ENCODE measurements at places on chromosomes 7 and 10.

GRCh38 chr10:78910886-78911285 is 157.9 kb upstream of the ZMIZ1 start:
- DNase-seq, result no peak

DNA sequence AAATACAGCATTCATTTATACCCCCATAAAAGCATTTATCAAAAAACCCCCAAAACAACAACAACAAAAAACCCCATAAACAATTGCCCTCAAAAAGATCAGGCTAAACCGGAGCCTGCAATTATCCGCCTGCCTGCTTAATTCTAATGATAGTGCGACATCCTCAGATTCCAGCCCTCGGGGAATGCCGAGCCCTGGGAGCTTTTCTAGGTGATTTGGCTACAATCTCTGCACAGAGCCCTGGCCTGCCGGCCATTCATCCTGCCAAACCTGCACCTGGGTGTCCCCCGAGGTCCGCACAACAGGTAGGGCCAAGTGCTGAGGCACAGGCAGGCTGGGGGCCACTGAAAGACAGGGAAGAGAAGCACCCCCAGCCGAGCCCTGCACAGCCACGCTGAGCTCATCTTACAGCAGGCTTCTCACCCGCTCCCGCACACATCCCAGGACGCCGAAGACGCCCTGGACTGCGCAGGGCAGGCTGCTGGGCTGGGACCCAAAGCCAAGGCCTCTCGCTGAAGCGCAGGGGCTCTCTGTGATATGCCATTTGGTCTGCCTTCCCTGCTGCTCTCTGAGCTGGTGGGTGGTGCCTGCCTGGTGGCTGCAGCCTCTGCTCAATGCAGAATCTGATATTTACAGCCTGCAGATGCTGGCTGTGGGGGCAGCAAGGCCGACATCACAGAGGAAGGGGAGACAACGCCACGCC is 57.5 kb downstream of the CAMK2B start:
- no peak for DNase-seq

- peak; percentile 90 for DNase-seq
Measured at GRCh38 chr10:13787015-13787421, 200.3 kb downstream of the PRPF18 start.

DNA sequence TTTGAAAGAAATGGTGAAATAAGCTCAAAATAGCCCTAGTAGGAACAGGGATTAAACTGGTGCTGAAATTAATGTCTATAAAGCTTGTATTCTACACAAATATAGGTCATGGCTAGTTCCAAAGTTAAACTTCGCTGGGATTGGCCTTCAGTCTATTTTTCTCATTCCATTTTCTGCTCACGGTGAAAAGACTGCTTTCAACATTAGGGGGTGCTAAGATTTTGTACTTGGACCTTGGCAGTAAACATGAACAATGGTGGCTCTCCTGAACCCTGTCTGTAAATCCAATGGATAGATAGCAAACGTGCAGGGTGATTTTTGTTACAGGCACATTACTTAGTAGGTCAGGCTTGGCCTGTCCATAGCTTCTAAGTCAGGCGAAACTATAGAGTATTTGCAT is 36.0 kb upstream of the RSU1 start:
- no peak for DNase-seq

DNA sequence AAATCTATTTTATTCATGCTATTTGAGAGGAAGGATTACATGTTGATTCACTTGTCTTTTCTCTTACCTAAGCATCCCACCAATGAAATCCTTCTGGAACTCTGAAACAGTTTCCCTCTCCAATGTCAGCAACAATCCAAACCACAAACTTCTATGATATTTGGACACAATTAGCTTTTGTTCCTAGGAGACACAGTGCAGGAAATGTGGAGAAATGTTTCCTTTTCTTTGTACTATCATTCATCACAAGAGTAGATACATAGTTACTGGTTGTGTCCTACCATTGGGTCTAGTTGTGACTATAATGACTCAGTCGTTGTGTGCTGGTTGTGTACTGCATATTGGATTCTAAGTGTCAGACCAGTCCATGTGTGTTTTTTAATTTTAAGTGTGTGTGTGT is 156.8 kb upstream of the MAGI2 start:
- DNase-seq, result no peak

DNA sequence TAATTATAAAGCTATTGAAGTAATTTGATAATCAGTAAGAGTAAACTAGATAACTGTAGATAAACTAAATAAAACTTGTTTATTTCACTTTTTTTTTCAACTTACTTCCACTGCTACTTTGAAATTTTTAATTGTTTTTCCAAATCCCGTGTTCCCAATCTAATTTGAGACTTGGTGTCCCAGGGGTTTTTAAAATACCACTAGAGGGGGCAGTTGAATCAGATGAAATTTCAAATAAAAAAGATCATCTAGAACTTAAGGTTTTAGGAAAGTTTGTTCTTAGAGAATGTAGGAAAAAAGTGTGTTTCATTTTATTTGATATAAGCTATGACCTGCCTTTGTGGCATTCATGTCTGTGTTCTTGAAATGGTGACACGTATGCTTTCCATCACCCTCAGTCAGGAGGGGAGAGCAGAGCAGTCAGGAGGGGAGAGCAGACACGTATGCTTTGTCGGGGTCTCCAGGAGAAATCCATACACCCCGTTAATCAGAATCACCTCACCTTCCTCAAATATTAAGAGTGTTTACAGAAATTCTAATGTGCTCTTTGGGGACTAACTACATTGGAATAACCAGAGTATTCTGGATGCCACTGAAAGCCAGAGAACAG is 49.9 kb downstream of the C10orf67 start:
- DNase-seq, result no peak

DNA sequence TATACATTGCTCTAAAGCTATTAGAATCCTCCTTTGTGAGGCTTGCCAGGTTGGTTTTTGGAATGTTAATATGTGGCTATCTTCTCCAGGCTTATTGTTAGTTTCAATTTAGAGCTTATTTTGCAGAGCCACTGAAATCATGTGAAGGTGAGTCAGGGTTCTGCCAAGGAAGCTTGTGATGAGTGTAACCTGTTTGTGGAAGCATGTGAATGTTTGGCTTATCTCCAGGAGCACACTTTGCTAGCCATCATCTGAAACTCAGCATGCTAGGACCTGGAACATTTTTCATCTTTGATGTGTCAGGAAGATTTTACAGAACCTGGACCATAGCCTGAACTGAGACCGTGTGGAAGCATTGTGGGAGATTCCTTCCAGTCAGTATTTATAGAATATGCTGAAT is 197.3 kb downstream of the PPP1R9A start:
- no peak for DNase-seq

DNA sequence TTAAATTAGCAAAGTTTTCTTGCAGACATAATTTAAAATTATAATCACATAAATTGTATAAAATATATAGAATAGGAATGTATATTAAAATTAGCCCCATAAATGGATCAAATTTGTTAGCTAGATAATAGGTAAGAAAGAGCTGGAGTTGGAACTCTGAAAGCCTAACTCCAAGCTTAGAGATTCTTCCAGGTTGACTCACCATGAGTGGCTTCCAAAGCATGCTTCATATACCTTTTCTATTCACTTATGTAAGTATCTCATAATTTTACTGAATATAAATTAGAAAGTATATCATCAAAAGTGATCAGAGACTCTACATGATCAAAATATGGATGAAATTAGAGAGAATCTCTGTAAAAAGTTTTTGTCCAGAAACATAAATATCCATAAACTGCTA is 320.7 kb upstream of the MAGI2 start:
- DNase-seq, result no peak

- DNase-seq, result no peak
Measured at GRCh38 chr10:113520261-113520660, 32.6 kb upstream of the HABP2 start.

GRCh38 chr10:131644864-131645658 is 255.7 kb upstream of the PPP2R2D start:
- DNase-seq, result no peak

DNA sequence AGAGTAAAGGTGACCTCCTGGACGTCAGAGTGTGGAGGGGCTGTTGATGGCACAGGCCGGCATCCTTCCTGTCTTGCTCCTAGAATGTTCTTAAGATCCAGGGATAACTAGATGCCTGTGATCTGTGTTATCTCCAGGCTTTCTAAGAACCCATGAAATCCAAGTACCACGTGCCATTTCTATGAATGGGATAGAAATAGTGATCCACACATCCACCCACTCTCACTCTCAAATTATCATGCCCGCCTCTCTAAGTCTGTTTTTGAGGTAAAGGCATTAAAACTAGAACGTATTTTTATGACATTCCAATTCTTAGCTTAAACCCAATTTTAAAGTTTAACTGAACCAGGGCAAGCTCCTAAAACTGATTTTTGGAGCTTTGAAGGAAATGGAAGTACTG is 622.5 kb downstream of the PARD3 start:
- DNase-seq, result no peak

DNA sequence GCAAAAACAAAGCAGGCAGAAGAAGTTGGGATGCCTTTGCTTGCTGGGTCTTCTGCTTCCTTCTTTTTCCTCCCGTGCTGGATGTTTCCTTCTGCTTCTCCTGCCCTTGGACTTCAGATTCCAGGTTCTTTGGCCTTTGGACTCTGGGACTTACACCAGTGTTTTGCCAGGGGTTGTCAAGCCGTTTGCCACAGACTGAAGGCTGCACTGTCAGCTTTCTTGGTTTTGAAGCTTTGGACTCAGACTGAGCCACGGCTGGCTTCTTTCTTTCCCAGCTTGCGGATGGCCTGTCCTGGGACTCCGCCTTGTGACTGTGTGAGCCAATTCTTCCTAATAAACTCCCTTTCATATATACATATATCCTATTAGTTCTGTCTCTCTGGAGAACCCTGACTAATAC is 11.3 kb upstream of the LCOR start:
- DNase-seq, result no peak

GRCh38 chr10:31171402-31172083 is 139.9 kb upstream of the ZNF438 start:
- DNase-seq, result no peak

GRCh38 chr7:99947608-99948007 is 18.2 kb upstream of the GJC3 start:
- no peak for DNase-seq

GRCh38 chr7:47557317-47557693 is 24.6 kb downstream of the TNS3 start:
- DNase-seq, result no peak

DNA sequence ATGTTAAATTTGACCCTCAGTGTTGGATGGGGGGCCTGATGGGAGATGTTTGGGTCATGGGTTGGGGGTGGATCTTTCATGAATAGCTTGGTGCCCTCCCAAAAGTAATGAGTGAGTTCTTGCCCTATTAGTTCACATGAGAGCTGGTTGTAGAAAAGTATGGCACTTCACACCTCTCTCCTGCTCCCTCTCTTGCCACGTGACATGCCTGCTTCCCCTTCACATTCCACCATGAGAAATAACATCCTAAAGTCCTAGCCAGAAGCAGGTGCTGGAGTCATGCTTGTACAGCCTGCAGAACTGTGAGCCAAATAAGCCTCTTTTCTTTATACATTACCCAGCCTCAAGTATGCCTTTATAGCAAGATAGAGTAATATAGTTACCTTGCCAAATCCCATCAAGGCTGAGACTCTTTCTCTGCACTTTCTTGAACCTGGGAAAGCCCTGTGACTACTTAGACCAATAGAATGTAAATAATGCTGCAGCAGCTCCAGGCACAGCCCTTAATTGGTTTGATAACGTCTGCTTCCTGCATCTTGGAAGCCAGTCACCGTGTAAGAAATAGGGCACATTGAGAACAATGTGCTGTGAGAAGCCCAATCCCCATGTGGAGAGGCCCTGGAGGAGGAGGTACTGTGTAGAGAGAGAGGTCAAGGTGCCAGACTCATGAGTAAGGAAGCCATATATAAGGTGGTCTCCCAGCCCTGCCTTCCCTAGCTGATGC is 88.0 kb upstream of the NAMPT start:
- DNase-seq, result no peak

- no peak for DNase-seq
Measured at GRCh38 chr7:39125846-39126245, 148.1 kb downstream of the POU6F2 start.

- DNase-seq, result no peak
Measured at GRCh38 chr7:67018940-67019339, 22.3 kb downstream of the TYW1 start.

DNA sequence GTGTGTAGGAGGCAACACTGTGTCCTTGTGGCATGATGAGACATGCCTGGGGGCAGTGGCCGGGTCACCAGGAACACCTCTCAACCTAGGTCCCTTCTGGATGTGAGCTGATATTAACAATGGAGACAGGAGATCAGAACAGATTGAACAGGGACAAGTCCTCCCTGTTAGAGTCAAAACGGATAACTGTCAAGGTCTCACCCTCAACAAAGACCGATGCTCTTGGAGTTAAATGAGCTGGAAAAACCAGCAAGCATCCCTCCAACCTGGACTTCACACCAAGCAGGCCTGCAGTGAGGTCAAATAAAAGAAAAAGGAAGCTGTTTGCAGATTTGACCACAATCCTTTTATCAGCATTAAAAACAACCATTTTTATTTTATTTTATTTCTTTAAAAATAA is 49.0 kb downstream of the SLIT1 start:
- no peak for DNase-seq

GRCh38 chr7:33934391-33934790 is 29.1 kb downstream of the BMPER start:
- no peak for DNase-seq

GRCh38 chr7:2821161-2821841 is 22.8 kb downstream of the GNA12 start:
- DNase-seq, result no peak

DNA sequence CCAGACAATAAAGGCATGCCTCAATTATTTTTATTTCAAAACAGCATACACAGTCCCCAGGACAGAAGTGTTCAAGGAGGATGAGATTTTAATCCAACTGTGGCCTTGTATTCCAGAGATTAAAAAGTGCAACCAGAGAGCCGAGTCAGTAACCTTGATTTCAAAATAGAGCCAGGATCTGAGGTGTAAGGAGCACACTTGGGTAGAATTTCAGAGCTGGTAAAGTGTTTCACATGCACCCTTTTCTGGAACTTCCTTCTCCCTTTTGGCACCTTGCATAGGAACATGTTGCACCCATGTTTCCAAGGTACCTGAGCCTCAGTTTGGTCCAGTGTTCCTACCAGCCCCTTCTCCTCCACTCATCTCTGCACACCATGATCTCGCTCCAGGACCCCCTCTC is 225.1 kb downstream of the TRIL start:
- DNase-seq, result no peak

DNA sequence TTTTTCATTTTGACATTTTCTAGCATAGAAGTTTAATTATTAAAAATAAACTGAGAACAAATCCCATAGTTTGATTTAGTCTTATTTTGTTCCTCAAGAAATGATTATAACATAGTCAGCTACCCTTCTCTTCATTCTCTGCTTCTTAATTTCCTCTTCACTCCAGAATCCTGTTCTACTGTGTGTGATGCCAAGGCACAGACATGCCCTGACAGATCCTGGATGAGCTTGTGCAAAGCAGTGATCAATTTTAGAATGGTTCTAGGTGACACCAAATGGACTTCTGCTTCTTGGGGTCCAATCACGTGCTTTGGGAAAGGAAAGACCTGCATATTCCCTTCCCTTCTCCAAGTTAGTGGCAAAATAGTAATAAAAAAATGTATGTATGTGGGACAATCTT is 665.6 kb downstream of the MAGI2 start:
- DNase-seq, result no peak

GRCh38 chr7:138167222-138167621 is 91.0 kb downstream of the AKR1D1 start:
- DNase-seq, result no peak

- no peak for DNase-seq
Measured at GRCh38 chr7:7129381-7129780, 53.0 kb upstream of the C1GALT1 start.
